T-helper 2 cell (primary cell): ENCODE measurements at places on chromosomes 16 and 17.
A peak's percentile ranks its signal among the peaks of the same experiment; 100 is the strongest.

GRCh38 chr17:49776551-49777300 lies 11.8 kb upstream of the KAT7 start:
- DNase-seq = no peak

GRCh38 chr17:39132192-39132610 lies 19.2 kb downstream of the PLXDC1 start:
- DNase-seq = no peak

GRCh38 chr17:77468897-77469296 lies 328.1 kb downstream of the SEC14L1 start:
- DNase-seq = no peak

GRCh38 chr16:61681673-61682072 lies 354.6 kb downstream of the CDH8 start:
- DNase-seq = no peak

GRCh38 chr17:4540687-4541327 lies 14.4 kb downstream of the MYBBP1A start:
- no peak for DNase-seq

- no peak for DNase-seq
Observed at GRCh38 chr17:21463779-21464407, 87.7 kb downstream of the KCNJ12 start.

DNA sequence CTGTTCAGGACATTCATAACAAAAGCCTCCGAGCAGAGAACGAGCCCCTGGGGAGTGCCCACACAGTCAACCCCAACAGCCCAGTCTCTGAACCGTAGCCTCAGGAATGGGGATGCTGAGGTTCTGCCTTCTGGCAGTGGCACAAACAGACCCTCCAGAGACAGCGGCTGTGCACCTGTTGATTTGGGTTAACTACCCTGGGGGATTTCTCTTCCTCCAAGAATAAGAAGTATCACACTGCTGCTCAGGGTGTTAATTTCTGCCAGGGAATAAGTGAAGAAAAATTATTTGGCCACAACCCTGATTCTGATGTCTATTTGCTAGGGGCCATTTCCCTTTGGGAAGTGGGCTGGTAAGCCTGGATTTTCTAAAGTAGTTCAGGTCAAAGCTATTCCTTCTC lies 51.0 kb upstream of the PIRT start:
- DNase-seq = no peak

- DNase-seq = peak; percentile 43
Observed at GRCh38 chr16:56450275-56450985, 702 bp downstream of the NUDT21 start.

GRCh38 chr16:47144559-47144877 lies 773 bp upstream of the NETO2 start:
- DNase-seq = no peak

- no peak for DNase-seq
Observed at GRCh38 chr16:72264771-72265170, 92.8 kb upstream of the PMFBP1 start.

DNA sequence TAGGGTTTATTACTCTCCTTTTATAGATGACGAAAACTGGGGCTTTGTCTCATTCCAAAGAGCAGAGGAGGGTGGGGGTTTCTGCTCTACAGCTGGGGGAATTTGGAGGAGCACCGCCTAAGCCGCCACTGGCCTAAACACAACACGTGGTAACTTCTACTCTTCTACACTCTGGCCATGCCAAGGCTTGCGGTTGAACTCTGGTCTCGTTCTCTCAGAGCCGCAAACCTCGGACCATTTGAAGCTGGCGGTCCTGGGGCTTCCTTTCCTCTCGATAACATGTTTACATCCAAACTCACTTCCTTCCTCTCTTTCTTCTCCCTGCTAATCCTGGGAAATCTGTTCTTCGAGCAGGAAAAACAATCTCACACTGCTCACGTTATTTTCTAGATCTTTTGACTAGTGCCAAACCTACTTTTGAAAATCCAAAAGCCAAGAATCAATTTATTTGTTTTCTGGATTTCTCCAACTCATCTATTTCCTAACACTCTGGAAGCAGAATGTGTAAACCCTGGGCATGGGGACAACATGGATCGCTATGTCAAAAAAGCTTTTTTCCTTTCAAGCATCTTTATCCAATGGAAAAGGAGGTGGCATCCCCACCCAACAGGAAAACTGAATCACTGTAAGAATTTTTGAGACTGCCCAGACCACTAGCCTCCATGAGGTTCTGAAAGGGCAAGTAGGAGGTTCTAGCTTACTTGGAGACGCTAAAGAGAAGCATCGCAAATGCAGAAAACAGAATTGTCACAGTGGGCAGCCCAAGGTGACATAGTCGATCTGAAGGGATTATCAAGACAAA lies 13.6 kb upstream of the EEF2K start:
- peak; percentile 92 for DNase-seq

- no peak for DNase-seq
Observed at GRCh38 chr16:78211020-78211599, 111.7 kb downstream of the WWOX start.

DNA sequence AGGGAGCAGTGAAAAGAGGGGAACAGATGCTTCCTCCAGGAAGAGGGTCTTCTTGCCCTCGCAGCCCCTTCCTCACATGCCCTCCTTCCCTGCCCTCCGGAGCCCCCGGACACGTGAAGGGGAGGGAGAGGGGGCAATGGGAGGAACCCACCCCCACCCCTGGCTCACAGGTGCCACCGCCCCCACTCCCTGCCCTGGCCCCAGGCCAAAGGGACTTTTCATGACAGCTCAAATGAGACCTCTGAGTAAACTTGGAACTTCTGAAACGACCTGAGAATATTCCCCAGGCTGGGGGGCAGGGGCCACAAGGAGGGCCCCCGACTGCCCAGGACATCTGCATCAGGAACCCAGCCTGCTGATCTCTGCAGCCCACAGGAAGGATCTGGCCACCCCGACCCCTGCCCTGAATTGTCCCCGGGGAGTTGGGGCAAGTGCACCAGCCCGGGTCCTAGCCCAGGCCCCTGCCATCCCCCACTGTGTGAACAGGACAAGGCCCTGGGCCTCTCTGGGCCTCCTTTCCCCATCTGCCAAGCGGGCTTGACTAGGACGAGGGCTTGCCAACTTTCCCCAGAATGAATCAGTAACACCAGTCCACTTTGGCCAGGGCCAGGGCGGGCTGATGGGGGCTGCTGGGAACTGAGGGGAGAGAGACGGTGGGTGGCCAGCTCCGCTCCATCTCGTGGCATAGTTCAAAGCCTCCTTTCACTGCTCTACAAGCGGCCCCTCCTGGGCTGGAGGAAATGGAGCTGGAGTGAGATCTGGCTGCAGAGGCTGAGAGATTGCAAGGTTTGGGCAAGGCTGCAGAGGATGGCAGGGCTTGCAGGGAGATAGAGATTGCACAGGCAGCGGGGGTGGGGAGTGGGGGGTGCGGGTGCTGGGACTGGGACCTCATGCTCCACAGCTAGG lies 3.8 kb downstream of the IL21R start:
- peak; percentile 65 for DNase-seq

DNA sequence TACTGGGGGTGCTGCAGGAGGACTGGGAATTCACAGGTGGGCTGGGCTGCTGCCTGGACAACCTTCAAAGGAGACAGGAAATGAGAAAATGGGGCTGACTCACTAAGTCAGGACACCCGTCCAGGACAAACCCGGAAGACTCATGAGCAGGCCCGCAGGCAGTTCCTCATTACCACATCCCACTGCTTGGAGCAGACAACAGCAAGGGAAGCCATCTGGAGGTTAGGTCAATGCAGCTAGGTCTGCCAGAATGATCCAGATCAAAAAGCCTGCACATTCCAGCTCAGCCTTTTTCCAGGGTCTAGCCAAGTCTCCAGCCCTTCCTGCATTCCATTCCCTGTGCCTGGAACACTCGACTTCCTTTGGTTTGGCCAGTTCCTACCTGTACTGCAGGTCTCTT lies 536.5 kb upstream of the CDH11 start:
- DNase-seq = no peak

- no peak for DNase-seq
Observed at GRCh38 chr17:80970762-80971703, 20.6 kb upstream of the CHMP6 start.

DNA sequence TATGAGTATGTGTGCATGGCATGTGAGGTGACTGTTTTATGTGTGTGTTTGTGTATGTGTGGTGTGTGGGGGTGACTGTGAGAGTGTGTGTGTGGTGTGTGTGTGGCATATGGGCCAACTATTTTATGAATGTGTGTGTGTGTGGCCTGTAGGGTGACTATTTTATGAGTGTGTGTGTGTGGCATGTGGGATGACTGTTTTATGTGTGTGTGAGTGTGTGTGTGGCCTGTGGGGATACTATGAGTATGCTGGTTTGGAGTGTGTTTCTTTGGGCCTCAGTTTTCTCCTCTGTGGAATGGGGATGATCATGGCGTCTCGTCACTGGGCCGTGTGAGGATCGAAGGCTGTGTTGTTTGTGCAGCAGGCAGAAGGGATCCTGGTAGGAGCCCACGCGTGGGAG lies 152.1 kb upstream of the PLCG2 start:
- no peak for DNase-seq

DNA sequence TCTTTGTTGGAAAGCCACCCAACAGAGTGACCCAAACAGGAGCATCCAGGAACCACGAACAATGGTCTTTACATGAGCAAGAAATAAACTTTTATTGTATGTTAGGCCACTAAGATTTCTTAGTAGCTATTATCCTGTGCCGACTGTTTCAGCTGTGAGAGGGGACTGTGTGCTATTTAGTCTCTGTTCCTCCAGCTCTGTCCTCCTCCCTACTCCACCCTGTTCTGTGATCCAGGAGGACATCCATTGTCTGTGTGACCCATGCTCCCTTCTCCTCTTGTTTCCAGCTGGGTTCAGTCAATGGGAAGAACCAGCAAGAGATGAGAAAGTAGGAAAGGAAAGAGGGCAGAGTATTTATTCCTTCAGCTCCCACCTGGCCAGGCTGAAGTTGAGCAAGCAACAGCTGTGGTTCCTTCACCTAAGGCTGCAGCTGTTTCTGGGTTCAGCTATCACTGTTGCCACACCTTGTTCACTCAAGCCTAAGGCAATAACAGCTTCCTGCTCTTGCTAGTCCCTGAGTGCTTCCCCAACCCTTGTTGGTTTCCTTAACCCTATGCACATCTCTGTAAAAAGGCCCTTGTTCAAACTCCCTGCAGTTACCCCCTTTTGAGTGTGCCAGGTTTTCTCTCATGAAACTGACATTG lies 14.9 kb upstream of the B4GALNT2 start:
- no peak for DNase-seq

- DNase-seq = no peak
Observed at GRCh38 chr17:49603720-49604119, 28.0 kb downstream of the NXPH3 start.

DNA sequence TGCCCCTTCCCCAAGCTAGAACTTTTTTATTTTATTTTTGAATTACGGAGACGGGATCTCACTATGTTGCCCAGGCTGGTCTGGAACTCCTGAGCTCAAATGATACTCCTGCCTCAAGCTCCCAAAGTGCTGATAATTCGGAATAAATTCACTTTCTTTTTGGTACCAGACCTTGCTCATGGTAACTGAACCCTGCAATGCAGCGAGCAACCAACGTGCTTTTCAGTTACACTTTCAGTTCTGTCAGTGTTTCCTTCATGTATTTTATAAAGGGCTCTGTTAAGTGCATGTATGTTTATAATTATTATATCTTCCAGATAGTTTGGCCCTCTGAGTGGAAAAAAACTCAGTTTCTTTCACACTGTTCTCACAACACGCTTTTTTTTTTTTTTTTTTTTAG lies 13.9 kb downstream of the C16orf96 start:
- DNase-seq = no peak

DNA sequence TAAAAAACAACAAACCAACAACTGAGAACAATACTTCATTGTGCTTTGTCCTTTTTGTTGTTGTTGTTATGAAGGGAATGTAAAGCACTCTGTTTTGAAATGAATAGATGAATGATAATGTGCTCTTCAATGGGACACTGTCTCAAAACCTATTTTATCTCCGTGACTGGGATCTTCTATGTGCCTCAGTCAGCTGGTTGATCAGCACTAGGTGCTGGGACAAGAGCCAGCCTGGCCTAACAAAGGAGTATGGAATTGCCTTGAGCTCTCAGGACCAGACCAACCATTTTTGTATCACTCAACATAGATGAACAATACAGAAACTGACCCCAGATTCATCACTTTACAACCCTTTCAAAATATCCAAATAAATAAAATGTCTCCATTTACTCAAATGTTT lies 440.2 kb downstream of the KCNJ2 start:
- no peak for DNase-seq

- DNase-seq = no peak
Observed at GRCh38 chr17:78532311-78532710, 44.9 kb downstream of the DNAH17 start.

DNA sequence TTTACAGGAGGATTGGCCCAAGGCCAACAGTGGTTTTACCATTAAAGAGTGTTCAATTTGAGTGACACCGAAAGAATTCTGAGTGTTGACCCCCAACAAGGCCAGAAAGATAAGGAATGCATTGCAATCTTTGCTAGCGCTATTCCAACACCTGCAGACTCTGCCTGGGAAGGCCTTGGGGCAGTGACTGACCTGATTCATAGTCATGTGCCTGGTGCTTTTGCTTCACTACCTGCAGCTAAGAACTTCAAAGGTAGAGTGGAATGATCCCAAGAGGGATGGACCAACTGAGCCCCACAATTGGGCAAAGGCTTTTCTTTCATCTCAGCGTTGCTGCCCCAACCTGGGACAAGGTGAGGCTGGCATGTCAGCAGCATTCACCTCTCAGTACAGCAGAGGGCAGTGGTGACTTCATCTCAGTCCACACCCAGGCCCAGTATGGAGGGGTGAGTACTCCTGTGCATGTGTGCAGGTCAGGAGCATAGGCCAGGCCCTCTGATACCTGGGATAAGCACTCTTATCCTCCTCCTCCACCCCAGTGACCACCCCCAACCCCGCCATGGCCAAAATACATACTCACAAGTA lies 149.6 kb upstream of the GNAO1 start:
- DNase-seq = no peak

DNA sequence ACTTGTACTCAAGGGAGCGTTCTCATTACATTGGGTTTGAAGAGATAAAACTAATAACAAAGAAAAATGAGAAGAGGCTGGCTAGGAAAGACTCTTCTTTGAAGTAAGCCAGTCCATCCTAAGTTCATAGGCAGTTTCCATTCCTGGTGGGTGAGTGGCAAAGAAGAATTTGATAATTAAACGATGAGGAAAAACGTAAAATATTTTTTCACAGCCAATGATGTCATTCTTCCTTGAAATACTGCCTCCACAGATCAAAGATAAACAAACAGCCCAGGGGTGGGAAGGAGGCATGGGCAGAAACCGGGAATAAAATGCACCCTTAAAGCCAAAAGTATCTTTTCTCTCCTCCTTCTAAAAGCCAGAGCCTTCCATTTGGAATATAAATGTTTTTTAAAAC lies 346.6 kb downstream of the PMP22 start:
- DNase-seq = no peak
